Cerebellar nuclear complex (tissue), 1 donor: ENCODE measurements at places on chromosomes 11 and 22.

DNA sequence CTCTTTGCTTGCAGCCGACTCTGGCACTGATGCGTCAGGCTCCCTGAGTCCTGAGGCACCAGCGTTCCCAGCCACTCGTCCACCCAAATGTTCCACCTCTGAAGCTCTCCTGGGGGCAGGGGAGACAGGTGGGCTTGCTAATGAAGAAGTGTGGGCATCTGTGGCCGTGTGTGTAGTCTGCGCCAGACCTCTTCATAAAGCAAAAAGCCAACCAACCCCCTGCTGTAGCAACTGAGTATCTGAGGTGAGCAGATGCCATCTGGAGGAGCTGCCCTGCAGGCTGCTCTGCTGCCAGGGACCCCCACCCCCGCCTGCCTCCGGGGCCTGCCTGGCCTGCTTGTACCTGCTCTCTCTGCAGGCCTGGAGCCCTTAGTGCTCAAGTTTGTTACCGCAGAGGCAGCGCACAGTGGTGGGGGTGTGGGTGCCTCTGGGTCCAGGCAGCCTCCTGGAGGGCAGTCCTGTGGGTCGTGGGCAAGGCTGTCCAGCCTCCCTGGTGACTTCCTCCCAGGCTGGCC is 272.5 kb downstream of the TBC1D22A start:
- DNase-seq = peak; percentile 37

GRCh38 chr22:41128606-41129005 is 36.2 kb downstream of the EP300 start:
- no peak for DNase-seq

DNA sequence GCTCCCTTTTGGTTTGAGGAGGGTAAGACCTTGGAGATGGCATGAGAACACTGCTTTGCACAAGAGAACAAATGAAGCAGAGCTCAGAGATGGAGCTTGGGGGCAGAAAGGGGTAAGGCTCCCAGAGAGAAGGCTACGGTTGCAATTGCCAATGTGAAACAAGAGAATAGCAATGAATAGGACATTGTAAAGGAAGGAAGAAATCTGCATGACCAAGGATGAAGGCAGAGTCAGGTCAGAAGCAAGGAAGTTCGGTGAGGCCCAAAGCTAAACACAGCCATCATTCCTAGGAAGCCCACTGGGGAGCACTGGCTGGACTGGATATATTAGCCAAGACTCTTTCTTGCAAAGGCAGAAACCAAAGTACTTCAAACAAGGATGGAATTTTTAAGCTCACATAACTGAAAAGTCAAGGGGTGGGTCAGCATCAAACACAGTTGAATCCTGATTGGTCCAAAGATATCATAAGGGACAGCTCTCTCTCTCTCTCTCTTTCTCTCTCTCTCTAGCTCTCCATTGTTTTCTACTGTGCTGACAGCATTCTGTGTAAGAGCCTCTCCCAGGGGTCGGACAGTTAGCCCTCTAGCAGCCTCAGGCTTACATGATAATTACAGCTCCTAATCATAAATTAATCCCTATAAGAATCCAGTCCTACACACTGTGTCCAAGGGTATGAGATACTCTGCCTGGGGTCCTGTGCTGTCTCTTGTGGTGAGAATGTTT is 484.3 kb downstream of the SOX6 start:
- no peak for DNase-seq

DNA sequence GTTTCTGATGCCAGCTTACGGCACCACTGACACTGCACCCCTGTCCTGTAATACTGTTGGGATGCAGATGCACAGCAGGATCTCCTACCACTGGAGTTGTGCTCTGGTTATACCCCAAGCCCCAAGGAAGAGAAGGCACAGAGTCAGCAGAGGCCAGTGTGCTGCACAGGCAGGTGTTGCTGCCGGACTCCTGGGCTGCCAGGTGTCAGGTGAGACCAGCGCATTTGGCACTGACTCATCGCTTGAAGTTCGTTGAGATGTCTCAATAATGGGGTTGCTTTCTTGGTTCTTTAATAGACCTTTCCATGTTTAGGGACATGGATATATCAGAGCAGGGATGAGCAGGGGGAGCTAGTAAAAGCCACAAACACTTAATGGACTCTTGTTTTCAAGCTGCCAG is 75.7 kb upstream of the TTC12 start:
- no peak for DNase-seq

- DNase-seq = no peak
These were observed 6.7 kb downstream of the HSD17B12 start for GRCh38 chr11:43687120-43687791.

- DNase-seq = no peak
These were observed 39.8 kb downstream of the SYN3 start for GRCh38 chr22:33018232-33018864.

- DNase-seq = no peak
These were observed 95.7 kb downstream of the NAV2 start for GRCh38 chr11:19808076-19808911.

DNA sequence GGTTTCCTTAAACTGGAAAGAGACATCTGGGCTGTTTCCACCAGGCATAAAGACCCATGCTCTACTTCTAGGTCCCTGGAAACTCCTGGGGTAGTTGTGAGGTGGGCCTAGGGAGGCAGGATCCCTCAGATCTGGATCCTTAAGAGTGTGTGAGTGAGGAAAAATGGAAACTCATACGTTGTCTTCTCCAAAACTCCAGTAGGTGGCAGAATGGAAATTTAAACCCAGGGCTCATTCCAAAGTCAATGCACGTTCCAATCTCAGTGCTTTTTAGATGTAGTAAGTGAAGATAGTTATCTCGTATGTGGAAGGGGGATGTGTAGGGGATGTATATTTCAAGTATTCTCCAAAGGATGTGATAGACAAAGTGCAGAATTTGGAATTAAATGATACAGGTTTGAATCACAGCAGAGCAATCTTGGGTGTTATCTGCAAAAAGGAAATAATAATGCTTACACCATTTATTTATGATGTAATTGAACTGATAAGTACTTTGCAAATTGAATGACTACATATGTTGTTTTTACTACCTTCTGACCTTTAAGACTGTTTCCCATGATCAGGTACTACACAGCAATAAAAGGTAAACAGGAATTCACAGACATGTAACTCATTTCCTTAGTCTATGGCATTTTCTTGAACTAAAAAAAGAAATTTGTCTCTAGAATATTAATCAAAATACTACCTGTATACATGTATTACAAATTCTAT is 13.1 kb upstream of the MMP1 start:
- no peak for DNase-seq

- DNase-seq = no peak
These were observed 28.6 kb downstream of the MARK2 start for GRCh38 chr11:63867511-63867910.

GRCh38 chr11:87942786-87943185 is 232.5 kb downstream of the RAB38 start:
- no peak for DNase-seq

GRCh38 chr11:131713529-131714134 is 343.2 kb downstream of the NTM start:
- DNase-seq = no peak

GRCh38 chr22:36252754-36253522 is at the start of gene APOL1:
Gene APOL1 (plus strand): TSS chr22:36253133. CDS start chr22:36254956, 1,823 bp downstream.
- DNase-seq = no peak

DNA sequence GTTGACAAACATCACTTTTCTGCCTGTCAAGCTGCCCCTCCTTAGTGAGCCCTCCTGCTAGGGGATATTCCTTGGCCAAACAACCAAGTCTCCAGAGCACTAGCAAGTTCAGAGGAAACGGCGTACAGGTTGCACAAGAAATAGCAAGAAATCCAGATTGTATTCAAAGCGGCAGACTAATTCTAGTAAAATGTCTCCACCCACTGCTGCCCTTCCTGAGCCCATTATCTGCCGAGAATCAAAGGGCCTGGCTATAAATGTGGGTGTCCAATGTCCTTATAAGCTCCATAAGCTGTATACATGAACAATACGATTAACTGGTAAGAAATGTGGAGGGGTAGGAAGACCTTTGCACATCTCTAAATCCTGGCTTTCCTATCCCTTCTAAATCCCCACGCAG is 44.0 kb upstream of the AKIP1 start:
- DNase-seq = no peak

- no peak for DNase-seq
These were observed 12.3 kb downstream of the AMOTL1 start for GRCh38 chr11:94780432-94780831.

DNA sequence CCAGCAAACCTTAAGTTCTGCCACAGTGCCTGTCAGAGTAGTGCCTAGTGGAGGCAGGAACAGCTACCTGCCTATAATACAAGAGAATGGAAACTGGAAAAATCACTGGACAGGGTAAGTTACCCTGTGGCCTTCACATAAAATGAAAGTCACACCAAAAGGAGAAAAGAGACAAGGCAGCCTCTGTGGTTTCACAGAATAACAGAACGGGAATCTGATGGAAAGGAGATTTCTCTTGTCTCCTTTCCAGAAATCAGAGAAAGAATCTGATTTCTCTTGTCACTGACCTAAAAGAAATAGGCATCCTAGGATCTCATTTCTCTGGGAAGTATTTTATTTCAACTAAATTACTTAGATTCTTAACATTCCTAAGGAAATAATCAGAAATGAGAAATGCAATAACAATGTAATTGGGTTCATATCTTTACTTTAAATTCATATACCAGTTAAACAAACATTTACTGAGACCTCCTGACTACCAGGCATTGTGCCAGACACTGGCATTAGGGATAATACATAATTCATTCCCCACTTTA is 41.6 kb downstream of the PRCP start:
- no peak for DNase-seq

DNA sequence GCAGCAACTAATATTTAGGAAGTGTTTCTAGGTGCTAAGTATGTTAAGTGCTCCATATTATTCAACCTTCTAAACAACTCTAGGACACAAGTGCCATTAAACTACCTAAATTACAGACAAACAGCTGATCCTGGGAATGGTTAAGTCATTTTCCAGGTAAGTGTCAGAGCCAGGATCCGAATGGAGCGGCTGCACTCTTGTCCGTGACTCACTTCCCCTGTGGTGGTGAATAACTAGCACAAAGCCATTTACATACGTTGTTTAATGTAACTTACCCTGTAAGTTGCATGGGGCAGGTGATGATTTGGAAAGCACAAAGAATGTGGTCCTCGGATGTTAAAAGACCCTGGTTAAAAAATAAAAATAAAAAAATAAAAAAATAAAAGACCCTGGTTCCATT is 8.8 kb upstream of the PRG2 start:
- DNase-seq = no peak

GRCh38 chr22:37163096-37163489 is 13.4 kb upstream of the IL2RB start:
- no peak for DNase-seq

DNA sequence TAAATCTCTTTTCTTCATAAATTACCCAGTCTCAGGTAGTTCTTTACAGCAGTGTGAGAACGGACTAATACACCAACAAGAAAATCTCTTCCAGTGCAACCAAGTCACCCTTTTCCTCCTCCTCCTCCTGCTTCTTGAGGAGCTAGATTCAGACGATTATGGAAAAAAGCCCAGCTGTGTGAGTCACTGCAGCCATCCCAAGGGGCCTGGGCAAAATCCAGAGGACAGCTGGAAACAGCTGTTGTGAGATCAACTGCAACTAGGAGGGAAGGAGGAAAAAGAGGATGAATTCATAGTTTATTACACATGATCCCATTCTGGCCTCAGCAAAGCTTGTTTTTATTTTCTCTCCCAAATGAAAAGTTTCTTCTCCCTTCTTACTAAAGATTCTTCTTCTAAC is 32.9 kb downstream of the RBFOX2 start:
- DNase-seq = no peak

GRCh38 chr11:34135439-34135838 is 30.0 kb downstream of the NAT10 start:
- no peak for DNase-seq

DNA sequence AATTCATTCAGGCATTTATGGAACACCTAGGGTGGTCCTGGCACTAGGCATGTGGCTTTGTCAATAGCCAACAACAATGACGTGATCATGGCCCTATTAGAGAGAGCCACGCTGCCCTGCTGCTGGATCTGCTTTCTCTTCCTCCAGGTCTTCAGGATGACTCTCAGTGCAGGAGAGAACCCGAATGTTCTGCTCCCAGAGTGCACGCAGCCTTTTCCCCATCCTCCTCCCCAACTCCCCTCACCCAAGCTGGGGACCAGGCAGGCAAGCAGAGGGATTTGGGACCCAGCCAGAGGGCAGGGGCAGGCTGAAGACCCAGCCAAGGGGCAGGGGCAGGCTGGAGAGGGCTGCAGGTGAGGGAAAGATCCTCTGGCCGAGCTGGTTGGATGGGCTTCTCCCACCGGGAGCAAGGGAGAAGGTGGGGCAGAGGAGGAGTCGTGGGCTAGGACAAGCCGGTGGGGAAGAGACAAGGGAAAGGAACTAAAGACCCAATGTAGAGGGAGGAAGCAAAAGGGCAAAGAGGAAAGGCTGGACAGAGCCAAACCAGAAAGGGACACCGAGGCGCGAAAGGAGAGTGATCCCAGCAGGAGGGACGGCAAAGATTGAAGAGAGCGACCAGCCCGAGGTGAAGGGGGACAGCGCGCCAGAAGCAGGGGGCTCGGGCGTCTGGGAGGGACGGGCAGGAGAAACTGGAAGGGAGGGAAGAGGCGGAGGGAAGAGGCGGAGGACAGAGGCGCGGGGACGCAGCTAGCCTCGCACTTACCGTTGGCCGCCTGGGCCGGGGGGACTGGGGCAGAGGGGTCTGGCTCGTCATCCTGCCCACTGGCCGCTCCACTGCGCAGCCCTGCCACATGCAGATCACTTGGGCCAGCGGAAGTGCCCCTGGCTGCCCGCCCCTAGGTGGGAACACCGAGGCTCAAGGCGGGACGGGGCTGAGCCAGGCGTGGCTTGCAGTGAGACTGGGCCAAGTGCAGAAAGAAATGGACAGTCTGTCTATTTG is at the start of gene KCTD14:
TSS of gene KCTD14 (minus strand) at position 880 of the 1,000 bp plus-strand sequence. CDS start at position 853, 27 bp downstream.
- peak; percentile 68 for DNase-seq

- DNase-seq = no peak
These were observed 29.0 kb downstream of the RTN4R start for GRCh38 chr22:20238901-20239675.

GRCh38 chr22:42434748-42435425 is 2.7 kb upstream of the NFAM1 start:
- DNase-seq = no peak

GRCh38 chr11:80816454-80816847 is 1375.6 kb upstream of the TENM4 start:
- DNase-seq = no peak

DNA sequence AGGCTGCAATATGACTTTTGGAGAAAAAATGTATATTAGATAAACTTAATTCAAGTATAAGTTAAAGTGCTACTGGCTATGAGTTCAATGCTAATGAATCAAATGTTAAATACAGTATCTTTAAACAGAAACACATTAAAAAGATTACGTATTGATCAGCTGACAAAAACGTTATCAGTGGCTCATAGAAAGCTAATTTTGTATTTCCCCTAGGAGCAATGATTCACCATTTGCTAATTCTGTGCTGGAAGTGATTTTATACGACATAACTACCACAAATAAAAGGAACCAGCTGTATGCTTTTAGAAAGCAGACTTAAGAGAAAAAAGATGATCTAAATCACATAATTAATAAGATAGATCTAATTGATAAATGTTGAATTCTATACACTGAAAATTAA is 43.6 kb downstream of the MRE11 start:
- no peak for DNase-seq

DNA sequence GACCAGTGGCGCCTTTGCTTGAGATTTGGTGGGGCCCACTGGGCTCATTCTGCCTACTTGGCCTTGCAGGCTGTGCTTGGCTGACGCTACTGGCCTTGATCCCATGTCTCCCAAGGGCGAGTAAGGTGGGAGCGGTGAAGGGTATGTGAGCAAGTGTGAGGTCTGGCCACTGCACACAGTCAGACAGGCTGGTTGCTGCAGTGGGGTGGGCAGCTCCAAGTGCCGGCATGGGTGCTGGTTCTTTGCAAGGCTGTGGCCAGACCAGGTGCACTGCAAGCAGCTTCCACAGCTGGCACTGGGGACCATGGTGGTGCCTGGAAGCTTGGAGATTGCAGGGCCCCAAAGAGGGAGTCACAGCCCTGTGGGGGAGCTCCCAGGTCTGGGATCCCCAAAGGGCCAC is 33.4 kb upstream of the OR10G7 start:
- no peak for DNase-seq
